ENCODE measurements at places on chromosomes 3 and 15.

DNA sequence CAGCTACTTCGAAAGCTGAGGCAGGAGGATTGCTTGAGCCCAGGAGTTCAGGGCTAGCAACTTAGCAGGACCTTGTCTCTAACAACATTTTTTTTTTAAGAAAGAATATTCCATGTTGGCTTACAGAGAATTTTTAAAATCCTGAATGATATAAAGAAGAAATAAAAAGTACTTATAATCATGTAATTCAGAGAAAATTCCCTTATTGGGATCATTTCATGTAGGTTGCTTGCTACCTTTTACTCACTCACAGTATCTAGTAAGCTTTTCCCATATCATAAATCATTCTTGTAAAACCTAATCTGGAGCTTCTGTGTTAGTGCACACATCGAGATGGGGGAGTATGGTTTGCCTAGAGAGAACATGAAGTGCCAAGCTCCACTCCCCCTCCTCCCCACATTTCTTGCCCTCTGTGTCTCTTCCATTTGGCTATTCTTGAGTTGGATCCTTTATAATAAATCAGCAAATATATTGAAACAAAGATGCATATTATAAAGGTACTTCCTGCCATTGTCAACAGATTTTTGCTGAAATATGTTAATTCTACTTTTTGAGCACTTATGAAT, 13.6 kb downstream of the TF start:
- no peak for DNase-seq

DNA sequence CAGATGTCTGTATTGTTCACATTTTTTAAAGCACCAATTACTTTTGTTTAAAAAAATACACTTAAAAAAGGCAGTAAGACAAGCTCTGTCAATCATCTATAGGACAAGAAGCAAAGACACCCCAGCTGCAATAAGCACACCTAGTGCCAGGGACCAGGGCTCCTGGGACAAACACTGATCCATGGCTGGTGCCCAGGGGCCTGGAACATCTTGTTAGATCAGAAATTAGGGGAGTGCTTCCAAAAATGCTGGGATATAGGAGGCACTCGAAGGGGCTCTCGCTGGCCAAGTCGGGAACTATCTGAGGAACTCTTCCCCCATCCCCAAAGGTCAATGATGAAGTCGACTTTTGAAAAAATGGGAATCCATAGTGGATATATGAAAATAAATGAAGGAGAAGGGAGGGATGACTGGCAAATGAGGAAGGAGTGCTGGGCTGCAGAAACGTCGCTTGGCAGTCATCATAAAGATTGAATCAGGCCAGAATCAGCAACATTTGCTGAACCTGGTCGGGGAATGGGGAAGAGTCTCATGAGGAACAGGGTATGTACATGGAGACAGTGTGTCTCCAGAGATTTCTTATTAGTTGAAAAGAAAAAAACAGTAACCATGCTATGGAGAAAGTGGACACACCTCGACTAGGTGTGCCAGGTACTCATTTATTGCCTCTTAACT, 28.5 kb downstream of the TSPAN3 start:
- DNase-seq = no peak

- DNase-seq = no peak
Measured at GRCh38 chr3:60025096-60026050, 975.5 kb upstream of the CFAP20DC start.

DNA sequence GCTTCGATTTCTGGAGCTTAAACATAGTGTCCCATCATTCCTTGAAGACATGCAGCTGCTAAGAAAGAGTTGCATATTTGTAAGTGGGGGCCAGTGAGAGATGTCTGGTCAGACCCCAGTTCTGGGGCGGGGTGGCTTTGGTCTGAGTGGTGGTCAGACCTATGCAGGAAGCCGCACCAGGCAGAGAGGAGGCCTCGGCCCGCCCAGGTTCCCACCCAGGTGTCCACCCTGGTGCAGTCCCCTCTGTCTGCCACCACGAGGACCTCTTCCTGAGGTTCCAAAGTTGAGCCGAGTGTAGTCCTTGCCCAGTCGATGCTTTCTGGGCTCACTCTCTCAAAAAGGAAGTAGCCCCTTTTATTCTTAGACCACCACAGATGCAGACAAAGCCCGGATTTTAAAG, 122.6 kb upstream of the DLG1 start:
- no peak for DNase-seq

- DNase-seq = peak; percentile 96
Measured at GRCh38 chr3:9396632-9397331, 633 bp upstream of the SETD5 start.

- DNase-seq = peak; percentile 78
Measured at GRCh38 chr15:77004189-77004588, 9.3 kb downstream of the PSTPIP1 start.

GRCh38 chr15:93485438-93486327, 396.7 kb upstream of the RGMA start:
- no peak for DNase-seq

GRCh38 chr3:48696156-48696555, 10.4 kb upstream of the NCKIPSD start:
- DNase-seq = no peak

DNA sequence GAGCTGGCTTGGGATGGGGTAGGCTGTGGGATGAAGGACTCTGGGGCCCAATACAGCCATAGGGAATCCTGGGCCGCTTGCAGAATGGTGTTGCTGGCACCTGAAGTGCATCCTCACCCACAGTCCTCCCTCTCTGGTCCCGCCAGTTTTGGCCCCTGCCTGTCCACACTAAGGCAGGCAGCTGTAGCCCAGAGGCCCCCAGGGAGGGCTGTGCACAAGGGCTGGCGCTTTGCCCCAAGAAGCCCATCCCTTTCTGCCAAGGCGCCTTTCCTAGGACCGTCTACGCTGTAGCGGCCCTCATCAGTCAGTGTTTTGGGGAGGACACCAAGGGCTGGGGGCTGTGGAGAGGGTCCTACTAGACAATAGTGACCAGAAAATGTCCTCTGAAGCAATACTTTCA, 116.2 kb upstream of the ABHD17C start:
- no peak for DNase-seq

DNA sequence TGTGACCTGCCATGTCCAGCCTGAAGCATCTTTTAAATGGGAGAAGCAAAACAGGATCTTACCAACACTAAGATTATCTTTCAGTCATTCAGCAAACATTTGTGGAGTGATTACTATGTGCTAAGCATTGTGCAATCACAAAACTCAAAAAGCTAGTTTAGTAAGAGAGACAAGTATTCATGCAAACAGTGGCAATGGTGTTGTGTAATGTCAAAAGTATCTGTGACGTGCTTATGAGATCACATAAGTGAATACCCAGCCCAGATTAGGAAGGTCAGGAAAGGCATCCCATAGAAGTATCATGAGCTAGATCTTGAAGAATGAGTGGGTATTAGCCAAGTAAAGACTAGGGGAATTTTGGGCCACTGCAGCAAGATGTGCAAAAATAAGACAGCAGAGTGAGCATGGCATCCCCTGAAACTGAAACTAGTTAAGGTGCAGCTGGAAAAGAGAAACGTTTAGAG, 32.1 kb downstream of the SEC62 start:
- no peak for DNase-seq

GRCh38 chr15:78314181-78314581, 14.8 kb upstream of the SKIC8 start:
- DNase-seq = no peak

GRCh38 chr3:18098960-18099587, 326.1 kb downstream of the SATB1 start:
- no peak for DNase-seq
